Hematopoietic multipotent progenitor cell treated with erythropoietin and hydrocortisone succinate and interleukin-3 and kit ligand, for 15 days (in vitro differentiated cells): ENCODE measurements at places on chromosomes 16 and 17.

DNA sequence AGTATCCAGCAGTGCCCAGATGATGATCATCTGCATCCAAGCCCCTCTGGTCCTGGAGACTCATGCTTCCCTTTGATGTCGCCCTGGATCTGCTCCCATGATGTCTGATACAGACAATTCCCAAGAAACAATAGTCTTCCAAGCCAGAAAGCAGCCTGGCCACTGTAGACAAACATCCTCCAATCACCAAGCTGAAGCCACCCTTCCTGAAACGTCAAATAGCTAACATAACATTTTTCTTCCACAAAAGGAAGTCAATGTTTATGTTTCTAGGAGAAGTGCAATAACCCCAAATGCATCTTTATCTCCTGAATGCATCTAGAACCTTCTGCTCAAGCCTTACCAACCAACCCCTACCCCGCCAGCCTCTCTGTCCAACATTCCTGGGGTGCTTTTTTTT, 1.2 kb upstream of the DPEP2 start:
- DNase-seq, result no peak

- DNase-seq, result no peak
These were observed 169.5 kb downstream of the C16orf78 start for GRCh38 chr16:49542946-49543630.

- no peak for DNase-seq
These were observed 4.6 kb downstream of the KRT39 start for GRCh38 chr17:40962059-40962561.

GRCh38 chr17:29085223-29085622, 42.3 kb downstream of the PIPOX start:
- no peak for DNase-seq

DNA sequence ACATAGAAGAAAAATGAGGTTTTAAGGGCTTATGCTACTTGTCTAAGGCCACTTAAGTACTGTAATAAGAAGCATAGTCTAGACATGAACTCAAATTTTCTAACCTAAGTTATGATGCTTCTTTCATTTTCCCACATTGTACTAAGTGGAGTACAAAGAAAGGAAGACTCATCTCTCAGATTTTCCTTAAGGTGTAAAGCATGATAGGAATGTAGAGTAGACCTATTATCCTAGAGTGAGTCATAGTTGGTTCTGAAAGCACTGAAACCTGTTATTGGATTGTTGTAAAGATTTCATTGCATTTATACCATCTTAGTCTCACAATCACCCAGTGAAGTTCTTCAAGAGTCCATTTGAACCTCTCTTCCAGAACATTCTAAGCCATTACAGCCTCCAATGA, 343.8 kb downstream of the TOX3 start:
- DNase-seq, result no peak

GRCh38 chr17:45334231-45334630, 17.4 kb upstream of the MAP3K14 start:
- DNase-seq, result no peak

DNA sequence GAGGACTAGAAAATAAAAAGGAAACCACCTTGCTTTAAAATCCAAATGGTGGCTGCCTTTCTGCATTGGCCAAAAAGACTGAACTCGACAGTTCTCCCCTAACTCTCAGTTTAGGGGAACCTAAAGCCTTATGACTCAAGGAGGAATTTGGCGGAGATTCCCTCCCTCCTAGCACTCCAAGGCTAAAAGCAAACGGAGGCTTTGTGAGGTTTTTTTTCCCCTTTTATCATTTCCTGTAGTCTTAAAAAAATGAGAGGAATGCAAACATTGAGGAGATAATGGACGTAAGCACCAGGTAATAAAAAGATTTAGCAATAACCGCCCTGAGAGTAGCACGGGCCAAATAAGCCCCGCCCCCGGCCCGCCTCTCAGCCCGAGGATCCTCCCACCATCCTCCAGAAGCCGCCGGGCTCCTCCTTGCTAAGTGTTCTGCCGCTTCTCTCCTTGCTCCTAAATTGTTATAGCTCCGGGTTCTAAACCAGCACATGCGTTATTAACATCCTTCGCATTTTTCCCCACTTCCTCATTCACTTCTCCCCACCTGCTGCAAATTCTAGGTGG, 5.8 kb upstream of the KIFC3 start:
- peak; percentile 76 for DNase-seq

GRCh38 chr17:40419559-40420331, 2.0 kb upstream of the TOP2A start:
- no peak for DNase-seq

DNA sequence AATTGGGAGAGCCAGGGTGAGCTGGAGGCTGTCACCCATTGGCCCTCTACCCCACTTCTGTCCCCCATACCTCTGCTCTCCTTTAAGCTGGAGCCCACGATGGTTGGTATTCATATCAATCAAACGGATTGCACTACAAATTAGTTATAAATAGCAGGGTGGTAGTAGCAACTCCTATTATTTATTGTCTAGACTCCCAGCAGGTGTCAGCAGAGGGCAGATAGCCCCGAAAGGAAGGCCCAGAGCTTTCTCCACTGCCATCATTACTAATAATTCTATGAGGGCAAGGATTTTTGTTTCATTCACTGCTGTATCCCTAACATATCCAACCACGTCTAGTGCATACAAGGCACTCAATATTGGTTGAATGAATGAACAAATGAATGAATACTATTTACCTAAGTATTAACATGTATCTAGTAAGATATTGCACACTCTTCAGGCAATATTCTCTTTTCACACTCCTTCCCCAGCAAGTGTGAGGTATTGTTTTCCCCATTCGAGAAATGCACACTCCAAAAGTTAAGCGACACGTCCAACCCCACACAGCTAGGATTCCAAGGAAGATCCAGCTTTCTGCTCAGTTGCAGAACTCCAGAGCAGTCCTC, 6.3 kb downstream of the C17orf50 start:
- DNase-seq, result peak; percentile 12

GRCh38 chr16:61921373-61921772, 114.9 kb downstream of the CDH8 start:
- DNase-seq, result no peak

DNA sequence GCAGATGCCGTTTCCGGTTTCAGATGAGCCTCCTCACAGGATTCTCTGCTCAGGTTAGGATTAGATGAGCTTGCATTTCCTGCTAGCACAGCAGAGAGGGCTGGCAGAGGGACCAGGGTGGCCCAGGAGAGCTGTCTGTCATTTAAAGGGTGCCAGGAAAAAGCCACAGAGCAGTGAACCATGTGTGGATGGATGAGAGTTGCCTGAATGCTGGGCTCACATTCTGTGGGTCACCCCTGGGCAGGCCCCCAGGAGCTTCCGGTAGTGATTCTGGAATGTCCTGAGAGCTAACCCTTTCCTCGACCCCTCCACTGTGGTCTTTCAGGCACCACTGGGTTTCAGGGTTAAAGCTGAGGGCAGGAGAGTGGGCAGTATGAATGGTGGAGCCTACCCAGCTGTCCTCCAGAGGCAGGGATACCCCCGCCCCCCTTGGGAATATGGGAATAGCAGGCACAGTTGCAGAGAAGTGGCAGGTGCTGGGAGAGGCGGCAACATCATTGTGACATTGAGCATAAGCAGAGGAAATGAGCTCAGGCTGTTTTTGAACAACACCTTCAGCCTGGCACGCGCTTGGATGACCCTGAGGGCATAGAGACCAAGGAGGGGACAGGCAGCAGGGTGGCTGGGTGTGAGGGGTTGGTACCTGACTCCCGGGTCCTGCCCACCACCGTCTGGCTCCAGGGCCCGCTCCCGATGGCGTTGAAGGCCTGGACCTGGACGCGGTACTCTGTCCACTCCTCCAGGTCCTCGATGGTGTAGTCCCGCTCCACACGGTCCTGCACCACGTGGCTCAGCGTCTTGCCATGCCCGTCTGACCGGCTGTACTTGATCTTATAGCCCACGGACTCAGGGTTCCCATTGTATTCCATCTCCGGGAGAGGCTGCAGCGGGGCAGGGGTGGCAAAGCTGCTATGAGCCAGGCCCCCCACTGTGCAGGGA, 83.0 kb upstream of the CDC42EP4 start:
- DNase-seq, result no peak

DNA sequence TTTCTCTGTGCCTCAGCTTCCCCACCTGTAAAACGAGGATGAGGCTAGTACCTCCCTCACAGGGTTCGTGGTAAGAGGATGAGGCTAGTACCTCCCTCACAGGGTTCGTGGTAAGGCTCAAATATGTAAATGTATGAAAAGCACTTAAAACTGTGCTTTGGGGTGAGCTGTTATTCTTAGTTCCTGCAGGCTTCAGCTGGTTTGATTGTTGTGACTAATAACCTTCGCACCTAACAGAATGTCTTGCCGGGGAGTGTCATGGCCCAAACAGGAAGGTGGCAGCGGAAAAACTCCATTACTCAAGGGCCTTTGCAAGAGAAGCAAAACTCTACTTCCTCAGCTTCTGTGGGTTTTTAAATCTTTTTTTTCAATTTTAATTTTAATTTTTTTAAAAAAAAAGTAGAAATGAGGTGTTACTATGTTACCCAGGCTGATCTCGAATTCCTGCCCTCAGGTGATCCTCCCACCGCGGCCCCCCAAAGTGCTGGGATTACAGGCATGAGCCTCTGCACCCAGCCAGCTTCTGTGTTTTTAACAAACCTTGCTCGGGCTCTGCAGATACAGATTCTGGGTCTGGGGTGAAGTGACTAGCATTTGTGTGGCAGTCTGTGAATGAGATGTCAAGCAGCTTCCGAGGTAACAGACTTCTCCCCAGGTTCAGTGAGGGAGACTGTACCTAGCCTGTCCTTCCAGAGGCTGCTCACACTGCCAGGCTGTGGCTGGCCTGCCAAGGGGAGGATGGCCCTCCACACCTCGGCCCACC, 103.0 kb downstream of the RAB11FIP4 start:
- DNase-seq, result peak; percentile 18

DNA sequence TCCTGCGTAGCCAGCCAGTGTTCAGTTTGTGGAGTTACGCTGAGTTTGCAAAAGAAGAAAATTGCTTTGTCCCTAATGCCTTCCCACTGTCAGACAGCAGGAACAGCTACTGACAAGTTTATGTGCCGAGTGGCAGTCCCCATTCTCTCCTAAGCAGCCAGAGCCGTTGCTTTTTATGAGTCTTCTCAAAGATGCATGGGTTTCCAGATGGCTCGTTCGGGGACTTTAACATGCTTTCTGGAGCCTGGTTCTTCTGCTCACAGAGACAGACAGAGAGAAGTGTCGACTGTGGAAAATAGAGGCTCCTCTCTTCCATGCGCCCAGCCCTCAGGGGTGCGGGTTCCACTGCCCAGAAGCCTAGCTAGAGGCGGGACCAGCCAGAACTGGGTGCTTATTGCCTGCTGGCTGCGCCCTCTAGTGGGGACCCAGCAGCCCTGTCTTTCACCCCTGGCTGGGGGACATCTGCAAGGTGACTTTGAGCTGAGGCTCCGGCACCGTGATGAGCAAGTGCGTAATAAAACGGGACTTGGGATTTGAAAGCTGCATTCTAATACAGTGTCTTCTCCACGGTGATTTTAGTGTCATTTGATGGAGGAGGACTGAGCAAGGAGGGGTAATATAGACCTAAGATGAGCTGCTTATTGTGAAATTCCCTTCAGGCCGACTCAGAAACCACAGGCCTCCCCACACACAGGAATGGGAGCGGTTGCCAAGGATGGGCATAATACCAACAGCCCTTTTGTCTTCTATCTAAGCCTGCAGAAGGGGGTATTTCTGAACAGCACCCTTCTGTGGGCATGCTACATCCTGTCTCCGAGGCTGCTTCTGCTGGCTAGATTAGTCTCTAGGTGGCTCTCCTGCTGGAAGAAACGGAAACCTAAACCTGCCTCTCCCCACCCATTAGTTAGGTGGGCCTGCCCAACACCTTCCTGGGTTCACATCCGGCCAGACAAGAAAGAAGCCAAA, 73.1 kb downstream of the CCDC182 start:
- DNase-seq, result peak; percentile 57

DNA sequence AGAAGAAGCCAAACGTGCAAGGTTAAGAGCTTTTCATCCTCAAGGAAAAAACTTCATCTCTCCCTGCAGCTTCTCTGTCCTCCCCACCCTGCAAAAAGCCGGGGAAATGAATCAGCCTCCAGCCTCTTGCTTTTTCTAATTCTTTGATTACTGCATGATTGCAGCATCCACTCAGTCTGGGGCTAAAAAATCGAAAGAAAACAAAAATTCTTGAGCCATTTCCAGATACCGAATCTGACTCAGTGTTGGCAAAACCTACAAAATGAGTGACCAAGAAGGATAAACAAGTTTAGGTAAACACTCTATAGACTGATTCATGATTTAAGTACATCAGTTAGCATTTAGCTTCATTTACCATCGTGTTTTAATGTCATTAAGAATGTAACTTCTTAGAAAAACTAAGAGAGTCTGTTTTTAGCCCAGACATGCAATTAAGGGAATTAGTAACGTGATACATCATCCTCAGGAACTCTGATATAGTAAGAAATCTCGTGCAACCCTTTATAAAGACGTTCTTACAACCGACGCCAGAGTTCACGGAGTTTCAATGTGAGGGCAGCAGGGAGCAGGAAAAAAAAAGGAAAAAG, 287.3 kb upstream of the FOXF1 start:
- DNase-seq, result no peak

DNA sequence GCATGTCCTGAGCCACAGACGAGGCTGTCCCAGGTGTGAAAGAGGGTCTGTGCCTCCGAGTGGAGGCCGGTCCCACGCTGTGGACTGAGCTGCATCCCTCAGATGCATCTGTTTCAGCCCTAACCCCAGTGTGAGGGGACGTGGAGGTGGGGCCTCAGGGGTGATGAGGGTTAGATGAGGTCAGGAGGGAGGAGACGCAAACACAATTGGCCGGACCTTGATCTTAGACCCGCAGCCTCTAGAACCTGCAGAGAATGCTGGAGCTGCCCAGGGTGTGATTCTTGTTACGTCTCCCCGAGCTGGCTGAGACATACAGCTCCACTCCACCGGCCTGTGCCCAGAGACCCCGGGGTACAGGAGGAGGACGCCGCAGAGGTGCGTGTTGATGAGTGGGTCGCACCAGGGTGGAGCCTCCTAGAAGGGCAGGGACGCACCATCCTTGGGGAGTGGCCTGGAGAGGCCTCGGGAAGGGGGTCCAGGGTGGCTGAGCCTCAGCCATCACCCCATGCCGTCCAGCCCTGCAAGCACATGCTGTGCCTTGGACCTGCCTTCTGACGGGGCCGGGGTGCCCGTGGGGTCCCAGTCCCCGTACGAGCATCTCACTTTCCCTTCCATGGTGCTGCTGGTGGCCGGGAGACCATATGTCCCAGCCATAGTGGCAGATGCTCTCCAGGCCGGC, 16.6 kb upstream of the C1QTNF8 start:
- no peak for DNase-seq

DNA sequence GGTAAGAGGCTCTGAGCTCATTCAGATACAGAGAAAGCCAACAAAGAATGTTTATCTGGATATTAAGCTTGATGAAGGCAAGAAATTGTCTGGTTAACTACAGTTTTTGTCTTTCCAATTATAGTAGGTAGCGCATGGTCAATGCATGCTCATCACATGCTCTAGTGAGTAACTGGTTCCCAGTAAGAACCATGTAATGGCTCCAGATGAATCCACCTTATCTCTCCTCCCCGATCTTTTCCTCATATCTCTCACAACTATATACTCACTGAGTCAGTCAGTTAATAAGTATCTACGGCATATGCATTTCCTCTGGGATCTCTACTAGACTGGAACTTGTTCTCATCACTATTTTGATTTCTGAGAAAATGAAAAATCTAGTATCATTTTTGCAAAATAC, 340.7 kb upstream of the DYNLRB2 start:
- DNase-seq, result no peak

GRCh38 chr16:10121897-10122425, 60.3 kb downstream of the GRIN2A start:
- DNase-seq, result no peak
